ENCODE measurements at places on chromosomes 2 and 18.

DNA sequence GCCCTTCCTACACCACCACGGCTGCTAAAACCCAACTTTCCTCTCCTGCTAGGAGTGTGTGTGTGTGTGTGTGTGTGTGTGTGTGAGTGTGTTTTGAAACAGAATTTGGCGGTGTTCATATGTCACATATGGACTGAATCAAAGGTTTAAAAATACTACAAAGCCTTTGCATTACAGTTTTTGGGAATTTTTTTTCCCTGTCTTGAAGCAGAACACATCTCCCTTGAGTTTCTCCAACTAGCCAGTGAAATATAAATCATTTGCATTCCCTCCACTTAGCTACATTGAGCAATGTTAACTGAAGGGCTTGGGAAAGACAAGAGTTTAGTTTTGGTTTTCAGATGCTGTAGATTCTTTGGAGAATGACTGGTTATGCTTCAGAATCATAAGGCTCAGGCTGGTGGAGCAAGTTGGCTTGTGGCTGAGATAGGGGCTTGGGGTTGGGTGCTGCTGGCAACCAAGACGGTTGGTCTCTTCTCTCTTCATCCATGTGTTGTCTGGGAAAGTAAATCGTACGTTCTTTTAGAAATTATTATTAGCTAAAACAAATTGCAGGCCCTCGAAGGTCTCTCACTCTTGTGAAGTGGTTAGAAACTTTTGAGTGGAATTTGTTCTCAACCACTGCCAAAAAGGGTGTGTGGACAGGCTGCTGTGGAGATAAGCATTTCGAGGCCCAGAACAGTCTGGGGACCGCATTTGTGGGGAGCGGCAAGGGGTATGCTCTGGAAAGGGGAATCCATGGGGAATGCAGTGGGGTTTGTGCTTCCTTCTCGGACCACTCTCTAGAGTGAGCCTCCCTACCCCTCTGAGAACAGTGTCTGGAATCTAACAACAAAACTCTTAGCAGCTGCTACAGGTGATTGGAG is 1.4 kb downstream of the NRP2 start:
- DNase-seq, result no peak

DNA sequence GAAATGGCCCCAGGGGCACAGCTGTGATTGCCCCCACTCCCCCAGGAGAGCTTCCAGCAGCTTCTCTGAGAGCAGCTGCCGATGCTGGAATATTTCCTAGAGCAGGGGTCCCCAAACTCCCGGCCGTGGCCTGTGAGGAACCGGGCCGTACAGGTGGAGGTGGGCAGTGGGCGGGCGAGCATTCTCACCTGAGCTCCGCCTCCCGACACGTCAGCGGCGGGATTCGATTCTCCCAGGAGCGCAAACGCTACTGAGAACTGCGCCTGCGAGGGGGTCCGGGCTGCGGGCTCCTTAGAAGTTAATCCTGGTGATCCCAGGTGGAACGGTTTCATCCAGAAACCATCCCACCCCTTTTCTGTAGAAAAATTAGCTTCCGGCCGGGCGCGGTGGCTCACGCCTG is 69.1 kb upstream of the PXDN start:
- DNase-seq, result no peak

DNA sequence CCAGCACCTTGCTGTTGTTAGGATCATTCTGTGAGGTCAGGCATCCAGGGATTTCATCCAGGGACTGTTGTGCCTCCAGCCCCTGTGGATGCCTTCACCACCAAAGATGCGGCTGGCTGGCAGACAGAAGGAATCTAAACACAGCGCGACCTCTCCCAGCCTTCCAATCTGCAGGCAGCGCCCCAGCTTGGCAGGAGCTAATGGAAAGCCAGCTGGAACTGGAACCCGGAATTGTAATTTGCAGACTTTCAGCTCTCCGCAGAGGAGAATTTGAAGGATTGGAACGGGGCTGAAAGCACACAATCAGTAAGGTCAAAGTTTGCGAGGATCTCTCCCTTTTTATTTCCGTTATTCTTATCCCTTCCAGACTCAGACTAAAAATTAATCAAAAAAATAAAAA is 127.8 kb downstream of the TRIB2 start:
- no peak for DNase-seq

- DNase-seq, result no peak
Measured at GRCh38 chr2:194526121-194526520, 1130.9 kb upstream of the SLC39A10 start.

DNA sequence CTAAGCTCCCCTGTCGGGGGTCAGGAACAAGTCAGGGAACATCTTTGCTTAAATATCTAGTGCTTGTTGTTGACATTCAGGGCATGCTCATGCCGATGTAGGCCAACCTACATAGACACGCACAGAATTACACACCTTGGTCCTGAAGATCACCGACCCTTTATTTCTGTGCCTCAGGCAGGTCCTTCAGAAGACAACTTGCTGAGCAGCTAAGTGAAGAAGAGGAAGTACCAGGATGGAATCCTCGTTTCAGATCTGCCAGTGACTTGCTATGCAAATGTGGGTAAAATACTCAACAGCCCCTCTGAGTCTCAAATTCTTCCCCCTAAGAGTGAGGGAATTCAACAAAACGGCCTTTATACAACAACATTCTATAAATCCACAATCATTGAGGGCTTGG is 494.7 kb downstream of the BCL11A start:
- no peak for DNase-seq

- no peak for DNase-seq
Measured at GRCh38 chr2:62654423-62654791, 51.1 kb upstream of the EHBP1 start.

DNA sequence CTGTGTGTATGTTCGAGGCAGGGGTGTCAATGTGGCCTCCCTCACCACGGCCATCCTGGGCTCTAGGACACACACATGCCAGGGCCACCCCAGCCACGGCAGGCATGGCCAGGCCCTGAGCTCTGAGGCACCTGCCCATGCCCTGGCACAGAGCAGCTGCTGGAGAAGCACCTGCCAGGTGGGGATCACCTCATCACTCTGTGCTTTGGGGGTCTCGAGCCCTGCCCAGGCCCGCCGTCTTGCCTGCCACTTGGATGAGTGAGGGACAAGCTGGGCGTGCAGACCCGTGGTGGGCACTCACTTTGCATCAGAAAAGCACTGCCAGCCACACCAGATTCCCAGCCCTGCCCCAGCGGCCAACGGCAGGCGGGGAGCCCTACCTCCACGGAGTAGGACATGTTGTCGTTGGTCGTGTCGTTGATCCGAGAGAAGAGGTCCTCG is 33.1 kb downstream of the KIF1A start:
- no peak for DNase-seq

DNA sequence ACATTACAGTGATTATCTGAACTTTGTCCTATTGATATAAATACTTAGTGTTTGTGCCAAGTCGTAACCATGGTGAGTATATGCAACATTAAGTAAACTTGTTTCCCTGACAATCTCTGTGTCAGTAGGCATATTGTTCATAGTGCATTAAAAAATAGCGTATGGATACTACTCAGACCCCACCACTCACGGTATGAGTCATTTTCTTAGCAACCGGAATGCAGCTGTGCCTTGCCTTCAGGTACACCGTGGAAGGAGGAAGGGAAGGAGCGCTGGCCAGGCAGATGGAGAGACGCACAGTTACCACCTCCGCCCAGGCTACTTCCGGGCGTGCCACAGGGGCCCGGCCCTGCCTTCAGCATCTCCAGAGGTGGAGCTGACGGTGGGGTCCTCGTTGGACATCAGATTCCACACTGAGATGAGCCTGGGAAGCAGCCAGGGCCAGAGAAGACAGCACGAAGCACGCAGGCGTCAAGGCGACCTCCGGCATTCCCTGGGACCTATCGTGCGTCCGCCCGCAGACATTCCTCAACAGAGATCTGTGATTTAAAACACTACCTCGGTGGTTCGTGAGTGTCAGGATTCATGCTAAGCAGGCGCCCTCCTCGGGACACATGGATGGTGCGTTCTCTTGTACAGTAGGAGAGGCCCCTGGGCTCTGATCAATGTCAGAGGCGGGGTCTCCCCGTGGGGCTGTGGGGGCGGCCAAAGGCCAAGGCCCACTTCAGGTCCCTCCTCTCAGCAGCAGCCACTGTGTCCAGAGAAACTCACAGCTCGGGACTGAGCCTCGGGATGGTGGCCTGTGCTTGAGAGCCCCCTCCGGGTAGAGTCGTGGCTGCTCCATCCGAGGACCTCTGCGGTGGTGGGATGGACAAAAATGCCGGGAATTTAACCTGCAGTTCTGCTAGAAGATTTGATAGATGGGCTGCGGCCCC is 82.2 kb upstream of the HDAC4 start:
- no peak for DNase-seq

GRCh38 chr2:233089851-233090250 is 29.7 kb downstream of the INPP5D start:
- DNase-seq, result no peak

GRCh38 chr2:201984800-201985525 is 48.7 kb upstream of the FZD7 start:
- no peak for DNase-seq

- DNase-seq, result no peak
Measured at GRCh38 chr18:22828171-22828570, 105.0 kb upstream of the RBBP8 start.

DNA sequence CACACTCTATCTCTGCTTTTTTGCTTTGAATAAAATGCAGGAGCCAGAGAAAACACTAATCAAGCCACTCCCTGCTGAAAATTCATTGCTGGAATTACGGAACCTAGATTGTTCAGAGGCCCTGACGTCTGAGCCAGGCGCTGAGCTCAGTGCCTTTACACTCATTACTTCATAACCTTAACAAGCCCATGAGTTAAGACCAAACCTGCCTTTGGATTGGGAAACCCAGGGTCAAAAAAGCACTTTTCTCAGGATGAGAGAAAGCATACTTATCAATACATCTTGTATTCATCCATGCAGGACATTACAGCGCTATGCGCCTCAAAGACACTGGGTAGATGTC is 762 bp downstream of the INO80C start:
- no peak for DNase-seq

- DNase-seq, result no peak
Measured at GRCh38 chr18:78542204-78542603, 437.4 kb upstream of the SALL3 start.

Measured in stimulated activated CD4-positive, alpha-beta T cell treated with anti-CD3 and anti-CD28 coated beads, Interleukin-12 subunit alpha, Interleukin-12 subunit beta, amount 100 ng/mL, for 4 hours (primary cell).